ENCODE measurements at places on chromosomes 7 and 10.
A peak's percentile ranks its signal among the peaks of the same experiment; 100 is the strongest.

- DNase-seq: peak; percentile 7
Observed at GRCh38 chr7:92158660-92159575, 20.0 kb downstream of the LRRD1 start.

GRCh38 chr7:144459635-144460034, 56.1 kb upstream of the NOBOX start:
- DNase-seq: no peak

DNA sequence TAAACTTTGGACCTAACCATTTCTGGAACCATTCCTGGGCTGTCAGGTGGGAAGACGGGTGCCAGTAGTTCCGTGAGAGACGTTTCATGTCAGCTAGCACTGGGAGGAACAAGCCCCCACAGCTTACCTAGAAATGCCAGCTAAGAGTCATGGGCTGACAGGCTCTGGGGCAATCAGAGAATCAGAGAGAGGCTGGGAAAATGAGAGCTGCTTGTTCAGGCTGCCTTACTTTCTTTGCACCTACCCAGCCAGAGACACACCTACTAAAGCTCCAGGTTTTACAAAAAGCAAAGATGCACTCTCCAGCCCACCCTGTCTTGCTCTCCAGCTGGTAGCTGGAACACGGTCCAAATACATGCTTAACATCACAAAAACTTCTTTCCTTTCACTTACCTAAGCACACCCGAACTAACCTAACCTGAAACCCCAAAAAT, 688 bp downstream of the PTN start:
- no peak for DNase-seq

DNA sequence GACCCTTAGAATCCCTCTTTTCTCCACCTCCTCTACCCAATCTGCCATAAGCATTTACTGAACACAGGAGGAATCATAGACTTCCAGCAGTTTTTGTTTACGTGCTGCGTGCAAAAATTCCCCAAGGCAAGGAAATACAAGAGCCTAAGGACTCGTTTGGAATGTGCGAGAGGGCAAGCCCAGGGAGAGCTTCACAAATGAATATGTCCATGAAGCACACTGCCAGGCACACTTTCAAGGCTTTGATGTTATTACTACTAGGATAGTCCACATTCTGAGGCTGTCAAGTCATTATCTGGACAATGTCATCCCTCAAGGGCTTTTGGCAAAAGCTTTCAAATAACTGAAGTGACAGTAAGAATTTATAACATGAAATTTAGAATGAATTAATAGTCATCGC, 214.7 kb upstream of the TBX20 start:
- no peak for DNase-seq

DNA sequence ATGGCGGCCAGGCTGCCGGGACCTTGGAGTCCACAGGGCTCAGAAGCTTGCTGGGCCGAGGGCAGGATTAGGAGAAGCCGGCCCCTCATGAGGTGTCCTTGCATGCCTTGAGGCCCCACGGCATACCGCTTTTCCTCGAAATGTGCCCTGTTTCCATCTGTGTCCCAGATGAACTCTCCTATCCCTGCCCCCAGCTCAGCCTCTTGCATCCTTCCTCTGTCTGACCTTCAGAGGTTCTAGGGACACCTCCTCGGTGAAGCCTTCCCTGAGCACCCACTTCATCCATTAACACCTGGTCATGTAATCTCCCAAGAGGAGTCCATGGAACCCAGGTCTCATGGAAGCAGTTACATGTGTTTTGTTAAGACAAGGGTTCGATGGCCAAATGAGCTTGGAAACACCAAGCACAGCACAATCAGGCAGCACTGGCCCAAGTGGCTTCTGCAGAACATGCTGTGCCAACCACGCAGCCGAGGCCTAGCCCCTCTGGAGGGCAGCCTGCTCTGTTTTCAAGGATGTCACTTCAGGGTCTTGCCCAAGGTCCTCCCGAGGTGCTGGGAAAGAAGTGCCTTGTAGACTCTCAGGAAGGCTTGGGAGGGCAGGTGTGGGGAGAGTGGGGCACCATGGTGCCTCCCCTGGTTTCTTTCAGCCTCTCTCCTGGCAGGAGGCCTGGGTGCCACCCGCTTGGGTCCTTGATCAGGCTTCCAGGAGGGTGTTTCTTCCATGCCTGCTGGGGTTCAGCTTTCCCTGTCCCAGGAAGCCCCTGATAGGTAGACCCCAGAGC, 124.3 kb downstream of the NEURL1 start:
- DNase-seq: no peak

DNA sequence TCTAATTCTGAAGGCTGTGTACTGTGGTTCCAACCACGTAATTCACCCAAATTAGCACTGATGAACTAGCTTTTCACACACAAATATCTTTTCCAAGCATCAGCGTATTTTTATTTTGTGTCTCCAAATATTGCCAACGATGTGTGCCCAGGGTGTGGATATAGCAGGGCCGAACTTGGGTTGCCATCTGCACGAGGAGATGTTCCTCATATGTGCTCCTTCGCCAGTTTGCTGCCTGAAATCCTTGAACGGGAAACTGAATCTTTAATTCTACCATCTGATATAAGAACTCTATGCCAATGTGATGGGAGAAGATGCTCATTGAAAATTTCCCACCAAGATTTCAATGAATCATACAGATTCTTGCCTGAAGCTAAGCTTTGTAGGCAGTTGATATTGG, 121.5 kb upstream of the ZNF438 start:
- DNase-seq: no peak

- DNase-seq: no peak
Observed at GRCh38 chr10:114394531-114394930, 9.8 kb downstream of the AFAP1L2 start.

DNA sequence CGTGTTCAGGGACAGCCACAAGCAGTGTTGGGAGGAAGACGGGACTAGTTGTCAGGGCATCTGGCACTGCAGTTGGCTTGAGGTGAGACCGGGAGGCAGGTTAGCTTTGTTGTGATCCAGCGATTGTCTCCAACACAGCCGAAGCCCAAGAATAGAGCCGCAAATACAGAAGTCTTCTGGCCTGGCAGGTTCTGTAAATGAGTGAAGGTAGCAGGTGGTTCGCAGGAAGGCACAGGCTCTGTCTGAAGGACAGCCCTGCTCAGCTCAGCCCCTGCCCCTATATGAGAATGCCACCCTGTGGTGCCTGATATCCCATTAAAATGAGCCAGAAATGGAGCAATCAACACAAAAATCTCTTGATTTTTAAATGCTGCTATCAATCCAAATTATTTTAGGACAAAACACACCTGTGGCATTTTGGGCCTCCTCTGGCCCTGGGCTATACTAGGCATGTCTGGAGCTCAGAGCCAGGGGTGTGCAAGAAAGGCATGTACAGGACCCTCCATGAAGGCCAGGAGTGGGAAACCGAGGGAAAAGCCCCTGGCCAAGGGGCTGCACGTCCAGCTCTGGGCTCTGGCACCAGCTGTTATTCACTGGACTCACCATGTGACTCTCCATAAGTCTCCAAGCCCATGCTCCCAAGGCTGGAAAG, 11.2 kb upstream of the C10orf71 start:
- no peak for DNase-seq

DNA sequence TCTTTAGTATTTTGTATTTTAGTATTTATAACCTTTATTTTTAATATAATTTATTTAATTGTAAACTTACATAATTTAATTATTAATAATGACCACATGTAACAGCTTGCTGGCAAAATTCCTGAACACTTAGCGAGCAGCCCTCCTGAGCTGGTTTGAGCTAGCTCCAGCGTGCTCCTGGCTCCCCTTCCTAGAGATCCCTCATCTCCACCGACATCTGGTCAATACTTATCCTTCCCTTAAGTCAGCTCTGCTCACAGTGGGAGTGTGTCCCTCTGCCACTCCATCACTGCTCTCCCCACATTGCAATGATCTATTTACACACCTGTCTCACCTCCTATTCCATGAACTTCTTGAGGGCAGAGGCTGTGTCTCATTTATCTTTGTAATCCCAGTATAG, 20.6 kb upstream of the TBXAS1 start:
- no peak for DNase-seq

DNA sequence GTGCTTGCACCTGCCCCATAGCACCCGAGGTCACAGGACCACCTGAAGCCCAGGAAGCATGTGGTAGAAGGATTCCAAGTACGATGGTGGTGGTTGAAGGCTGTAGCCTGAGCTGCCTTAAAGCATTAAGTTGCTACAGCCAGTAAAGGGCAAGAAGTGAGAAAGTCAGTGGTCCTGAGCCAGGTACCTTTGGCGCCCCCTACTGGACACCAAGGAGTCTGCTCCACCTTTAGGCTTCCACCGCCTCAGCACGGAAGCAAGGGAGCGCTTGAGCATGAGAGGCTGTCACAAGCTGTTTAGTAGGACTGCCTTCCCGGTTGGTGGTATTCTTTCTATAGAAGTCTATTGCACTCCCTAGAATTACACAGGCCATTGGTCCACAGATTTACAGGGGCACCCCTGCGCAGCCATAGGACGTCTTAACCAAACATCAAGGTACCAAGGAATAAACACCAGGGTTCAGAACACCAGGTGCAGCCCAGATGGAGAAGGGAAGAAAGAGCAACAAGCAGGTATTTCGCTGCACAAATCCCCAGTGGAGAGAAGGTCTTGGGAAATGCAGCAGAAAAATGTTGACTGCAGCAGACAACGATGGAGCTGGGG, 2.2 kb downstream of the CRTAC1 start:
- peak; percentile 73 for DNase-seq

DNA sequence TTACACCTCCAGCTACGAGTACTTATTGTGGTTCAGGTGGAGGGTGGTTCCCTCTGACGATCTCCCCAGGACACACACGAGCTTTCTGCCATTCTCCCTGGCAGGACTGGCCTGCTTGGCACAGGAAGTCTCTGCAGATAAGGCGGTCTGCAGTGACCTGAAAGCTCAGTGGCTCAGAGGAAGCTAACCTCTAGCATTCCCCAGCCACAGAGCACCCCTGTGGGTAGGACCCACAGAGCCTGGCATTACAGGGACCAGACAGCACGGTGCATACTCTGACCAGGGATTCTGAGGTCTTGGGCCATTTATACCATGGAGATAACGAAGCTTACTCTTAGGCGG, 1.9 kb upstream of the GPR146 start:
- no peak for DNase-seq

- no peak for DNase-seq
Observed at GRCh38 chr7:157427811-157428553, 91.2 kb downstream of the DNAJB6 start.

DNA sequence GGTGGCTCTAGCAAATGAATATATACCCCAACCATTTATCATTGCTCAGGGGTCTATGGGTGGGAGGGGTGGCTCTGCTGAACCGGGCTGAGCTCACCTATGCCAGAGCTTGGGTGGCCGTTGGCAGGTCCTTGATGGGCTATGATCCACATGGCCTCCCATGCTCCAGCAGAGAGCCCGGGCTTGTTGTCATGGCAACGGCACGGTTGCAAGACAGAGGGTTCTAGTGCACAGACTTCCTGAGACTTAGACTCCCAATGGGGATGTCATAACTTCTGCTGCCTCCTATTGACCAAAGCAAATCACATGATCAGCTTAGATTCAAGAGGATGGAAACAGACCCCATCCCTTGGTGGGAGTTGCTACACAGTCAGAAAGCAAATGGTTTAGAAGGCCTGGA, 36.4 kb upstream of the CARD11 start:
- DNase-seq: no peak

GRCh38 chr10:103551619-103552602, 58.4 kb downstream of the NEURL1 start:
- peak; percentile 12 for DNase-seq

GRCh38 chr7:116018731-116019130, 11.8 kb downstream of the TFEC start:
- DNase-seq: no peak

DNA sequence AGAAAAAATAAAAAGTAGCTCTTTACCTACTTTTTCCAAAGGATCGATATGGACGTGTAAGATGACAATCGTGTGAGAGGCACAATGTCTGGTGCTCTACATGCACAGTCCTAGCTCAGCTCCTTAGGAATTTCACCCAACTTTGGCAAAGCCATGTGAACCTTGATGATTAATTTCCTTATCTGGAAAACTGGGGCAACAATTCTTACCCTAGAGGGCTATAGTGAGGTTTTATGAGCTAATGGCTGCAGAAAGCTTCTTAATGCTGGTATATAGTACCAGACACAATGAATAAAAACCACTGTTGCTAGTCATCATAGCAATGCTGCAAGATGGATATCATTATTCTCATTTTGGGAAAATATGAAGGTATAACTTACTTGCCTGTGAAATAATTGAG, 202.7 kb downstream of the PARD3 start:
- DNase-seq: no peak

DNA sequence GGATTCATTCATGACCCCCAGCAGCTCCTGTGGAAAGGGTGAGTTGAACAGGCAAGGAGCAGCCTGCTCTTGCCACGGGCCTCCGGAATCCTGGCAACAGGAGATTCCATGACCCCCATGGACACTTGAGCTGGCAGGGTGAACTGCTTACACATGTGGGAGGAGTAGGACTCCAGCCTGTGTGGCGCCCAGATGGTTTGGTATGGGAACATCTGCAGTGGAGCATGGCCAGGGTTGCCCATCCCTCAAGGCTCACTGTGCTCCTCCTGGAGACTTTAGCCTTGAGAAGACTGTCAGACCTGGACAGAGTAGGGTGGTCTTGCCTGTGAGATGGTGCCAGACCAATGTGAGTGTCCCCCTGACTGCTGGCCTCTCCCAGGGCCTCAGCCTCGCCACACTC, 57.0 kb downstream of the HECTD2 start:
- no peak for DNase-seq

DNA sequence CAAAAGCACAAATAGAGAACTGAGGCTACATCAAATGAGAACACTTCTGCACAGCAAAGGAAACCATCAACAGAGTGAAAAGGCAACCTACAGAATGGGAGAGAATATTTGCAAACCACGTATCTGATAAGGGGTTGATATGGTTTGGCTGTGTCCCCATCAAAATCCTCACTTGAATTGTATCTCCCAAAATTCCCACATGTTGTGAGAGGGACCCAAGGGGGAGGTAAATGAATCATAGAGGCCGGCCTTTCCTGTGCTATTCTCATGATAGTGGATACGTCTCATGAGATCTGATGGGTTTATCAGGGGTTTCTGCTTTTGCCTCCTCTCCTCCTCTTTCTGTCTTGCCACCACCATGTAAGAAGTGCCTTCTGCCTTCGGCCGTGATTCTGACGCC, 120.6 kb upstream of the FRMD4A start:
- no peak for DNase-seq

DNA sequence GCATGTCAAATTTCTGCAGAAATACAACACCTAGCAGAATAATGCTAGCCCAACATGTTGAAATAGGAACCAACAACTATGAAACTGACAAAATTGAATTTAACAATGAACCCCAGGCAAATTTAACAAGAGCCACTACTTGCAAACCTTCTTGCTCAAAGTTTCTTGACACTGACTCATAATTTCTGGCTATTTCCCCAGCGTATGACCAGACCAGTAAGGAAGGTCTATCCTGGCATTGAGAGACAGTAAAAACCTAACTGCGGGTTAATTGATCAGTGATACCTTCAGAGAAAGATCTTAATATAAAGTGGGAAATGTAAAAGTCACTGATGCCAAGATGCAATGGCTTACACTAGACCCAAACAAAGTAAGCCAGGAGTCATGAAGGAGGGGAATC, 510.1 kb downstream of the ARL4A start:
- no peak for DNase-seq

DNA sequence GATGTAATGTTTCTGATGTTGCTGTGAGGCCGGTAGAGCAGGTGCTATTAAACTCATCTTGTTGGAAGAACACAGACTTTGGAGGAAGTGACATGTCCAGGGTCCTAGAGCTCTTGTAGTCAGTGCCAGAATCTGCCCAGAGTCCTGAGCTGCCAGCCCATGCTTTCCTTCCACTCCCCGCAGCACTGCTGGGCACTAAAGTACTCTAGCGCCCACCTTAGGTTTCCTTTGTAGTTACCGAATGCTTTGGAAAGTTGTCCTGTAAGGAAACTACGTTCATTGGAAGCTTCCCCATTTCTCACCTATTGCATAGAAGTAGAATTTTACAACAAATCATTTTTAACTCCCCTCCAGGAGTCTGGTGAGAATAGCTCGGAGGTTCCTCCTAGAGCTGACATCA, 11.0 kb downstream of the ZNF862 start:
- no peak for DNase-seq

All from GM12865 (cell line).